Activated naive CD4-positive, alpha-beta T cell treated with anti-CD3 and anti-CD28 coated beads, Interleukin-2, amount 50 U/mL, for 16 hours (primary cell): ENCODE measurements at places on chromosomes 2 and 18.
A peak's percentile ranks its signal among the peaks of the same experiment; 100 is the strongest.

- DNase-seq, result no peak
These were observed 14.7 kb downstream of the MAP3K20 start for GRCh38 chr2:173090276-173090877.

DNA sequence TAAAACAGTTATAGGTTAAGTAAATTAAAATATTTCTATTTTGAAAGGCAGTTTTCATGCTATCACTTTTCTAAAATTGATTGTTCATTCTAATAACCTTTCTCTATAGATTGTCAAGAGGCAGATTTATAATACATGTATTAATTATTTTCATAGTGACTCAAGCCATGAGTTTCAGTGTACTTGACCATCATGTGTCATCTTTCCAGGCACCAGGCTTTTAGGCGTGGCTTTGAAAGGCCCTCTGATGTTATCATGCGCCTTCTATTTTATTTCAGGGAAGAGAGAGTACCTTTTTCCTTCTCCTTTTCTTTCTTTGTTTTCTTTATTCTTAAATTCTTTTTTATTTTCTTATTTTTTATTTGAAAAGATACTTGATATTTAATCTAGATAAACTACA is 128.3 kb upstream of the ETAA1 start:
- DNase-seq, result no peak

DNA sequence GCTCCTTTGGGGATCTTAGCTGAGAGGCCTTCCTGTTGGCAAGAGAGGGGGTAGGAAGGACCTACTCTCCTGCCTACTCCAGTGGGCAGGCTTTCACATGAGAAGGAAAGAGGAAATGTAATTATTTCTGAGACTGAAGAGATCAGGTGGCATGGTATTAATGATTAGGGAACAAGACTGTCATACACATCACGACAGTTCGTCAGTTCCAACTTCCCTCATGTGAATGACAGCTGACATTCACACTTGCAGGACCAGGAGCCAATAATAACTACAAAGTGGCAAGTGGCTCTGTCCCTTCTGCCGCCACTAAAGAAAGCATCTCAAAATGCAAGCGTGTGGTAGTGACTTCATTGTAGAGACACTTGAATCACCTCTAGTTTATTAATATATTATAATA is 90.0 kb downstream of the ZCCHC2 start:
- DNase-seq, result no peak

DNA sequence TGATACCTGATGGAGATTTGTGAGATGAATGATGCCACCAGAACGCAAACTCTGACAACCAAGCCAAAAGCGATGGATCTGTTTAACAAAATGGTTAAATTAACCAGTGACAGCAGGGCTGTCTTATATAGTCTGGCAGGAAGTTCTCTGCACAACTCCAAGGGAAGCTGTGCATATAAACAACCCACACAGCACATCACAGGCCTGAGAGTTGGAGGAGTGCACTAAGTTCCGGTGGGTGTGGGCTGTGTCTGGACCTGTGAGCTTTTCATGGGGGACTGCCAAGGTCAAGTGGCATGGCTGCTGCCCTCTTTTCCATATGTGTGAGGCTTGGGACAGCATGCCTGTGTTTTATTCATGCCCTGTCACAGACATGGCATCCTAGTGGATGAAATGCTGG is 414.6 kb upstream of the TRIB2 start:
- DNase-seq, result no peak

- DNase-seq, result no peak
These were observed 476.0 kb downstream of the EIPR1 start for GRCh38 chr2:2901384-2902345.

DNA sequence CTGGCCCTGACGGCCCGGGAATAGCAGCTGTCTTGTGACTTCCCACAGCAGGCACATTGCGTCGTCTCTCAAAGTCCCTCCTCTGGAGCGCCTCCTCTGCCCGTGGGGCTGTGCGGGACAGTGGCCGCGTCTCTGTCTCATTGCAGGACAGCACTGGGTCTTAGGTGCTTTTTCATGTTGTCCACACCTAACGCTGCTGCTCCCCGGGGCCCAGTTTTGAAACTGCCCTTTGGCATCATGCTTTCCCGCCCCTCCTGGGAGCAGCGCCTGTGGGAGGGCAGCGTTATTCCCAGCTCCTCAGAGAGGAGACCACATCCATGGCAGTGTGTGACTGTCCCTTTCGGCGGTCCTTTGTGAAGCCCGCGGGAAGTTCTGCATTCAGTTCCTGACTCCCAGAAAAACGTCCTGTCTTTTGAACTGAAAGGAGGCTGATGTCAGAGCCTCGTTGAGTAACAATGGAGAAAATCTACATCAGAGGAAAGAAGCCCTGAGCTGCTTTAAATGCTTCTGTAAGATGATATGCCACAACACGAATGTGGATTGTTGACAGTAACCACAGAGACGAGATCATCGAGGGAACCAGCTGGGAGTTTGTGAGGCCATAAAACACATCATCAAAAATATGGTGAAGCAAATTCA is 226.0 kb downstream of the FAM210A start:
- DNase-seq, result no peak

DNA sequence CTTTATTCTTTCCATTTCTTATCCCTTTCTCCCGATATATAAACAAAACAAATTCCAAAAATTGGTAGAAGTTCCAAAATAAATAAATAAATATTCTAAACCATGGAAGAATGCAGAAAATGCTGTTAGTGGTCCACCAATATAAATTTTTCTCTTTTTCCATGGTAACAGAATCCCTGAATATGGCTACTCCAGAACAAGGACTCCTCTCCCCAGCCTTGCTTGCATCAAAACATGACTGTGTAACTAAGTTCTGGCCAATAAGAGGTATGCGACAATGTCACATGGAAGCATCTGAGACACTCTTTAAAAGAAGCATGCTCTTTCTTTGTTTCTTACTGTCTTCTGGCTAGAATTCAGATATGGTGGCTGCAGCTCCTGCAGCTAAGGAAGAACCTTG is 325.1 kb upstream of the TANK start:
- DNase-seq, result no peak

GRCh38 chr2:241619597-241620418 is 17.1 kb downstream of the THAP4 start:
- DNase-seq, result peak; percentile 38

- DNase-seq, result no peak
These were observed 203.7 kb upstream of the ITGA4 start for GRCh38 chr2:181253438-181253837.

DNA sequence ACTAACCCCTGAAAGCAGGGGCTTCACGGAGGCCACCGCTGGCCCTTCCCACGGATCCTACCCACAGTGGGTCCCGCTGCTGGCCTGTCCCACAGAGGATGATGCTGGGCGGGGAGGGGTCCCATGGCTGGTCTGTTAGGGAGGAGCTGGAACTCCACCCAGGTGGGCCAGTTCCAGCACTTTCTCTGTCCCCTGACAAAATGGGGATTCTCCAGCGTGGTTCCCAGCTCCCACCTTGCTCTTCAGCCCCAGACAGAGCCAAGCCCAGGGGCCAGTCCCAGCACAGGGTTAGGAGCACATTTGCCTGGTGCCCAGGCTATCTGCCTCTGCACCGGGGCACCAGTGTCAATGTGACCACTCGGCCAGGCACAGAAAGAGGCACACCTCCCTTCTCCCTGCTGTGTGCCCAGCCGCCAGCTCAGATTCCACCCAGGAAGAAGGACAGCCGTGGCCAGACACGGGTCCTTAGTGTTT is 50.0 kb downstream of the ANKMY1 start:
- DNase-seq, result no peak
